ENCODE measurements at places on chromosomes 5 and 9. TPM values are rescaled to one million over a fixed set of nuclear protein-coding genes. Genes with fewer than 3 reads are reported as not detected.

DNA sequence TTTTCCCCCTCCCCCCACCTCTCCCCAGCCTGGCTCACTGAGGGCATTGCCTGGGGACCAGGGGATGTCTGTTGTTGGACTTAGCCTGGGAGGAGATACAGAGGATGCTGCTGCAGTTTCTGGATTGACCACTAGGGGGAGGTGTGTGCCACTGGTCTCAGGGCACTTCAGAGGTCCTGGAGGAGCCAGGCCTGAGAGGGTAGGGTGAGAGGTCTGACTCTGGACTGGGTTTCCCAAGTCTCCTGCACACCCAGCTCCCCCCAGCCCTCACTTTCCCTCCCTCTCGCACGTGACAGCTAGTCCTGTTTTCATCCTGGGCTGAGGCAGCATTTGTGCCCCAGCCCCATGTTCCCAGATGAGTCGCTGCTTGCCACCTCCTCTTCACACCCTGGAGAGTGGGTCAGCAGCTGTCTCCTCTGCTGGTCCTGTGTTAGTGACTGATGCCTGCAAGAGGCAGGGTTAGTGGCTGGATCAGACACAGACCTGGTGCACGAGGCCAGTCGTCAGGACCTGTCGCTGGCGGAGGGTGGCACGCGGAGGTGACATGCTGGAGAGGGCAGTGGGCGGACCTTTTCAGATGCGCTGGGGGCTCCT lies 4.4 kb downstream of the IL3 start:
- peak; percentile 91 for DNase-seq

DNA sequence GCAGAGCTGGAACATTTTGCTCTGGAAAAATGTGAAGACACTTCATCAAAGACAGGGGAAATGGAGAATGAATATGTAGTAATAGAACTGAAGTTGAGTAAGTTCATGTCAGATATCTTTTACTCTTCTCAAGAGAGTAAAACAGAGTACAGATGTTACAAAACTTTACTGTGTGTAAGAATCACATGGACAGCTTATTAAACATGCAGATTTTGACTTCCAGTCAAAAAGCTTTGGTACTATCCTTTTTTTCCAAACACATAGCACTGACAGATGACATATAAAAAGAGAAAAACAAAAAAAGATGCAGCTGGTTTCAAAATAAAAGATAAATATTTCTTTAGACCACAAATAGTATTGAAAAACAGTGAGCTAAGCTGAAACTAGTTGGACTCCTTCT lies 115.4 kb downstream of the FBN2 start:
- no peak for DNase-seq

GRCh38 chr5:149719666-149720065 lies 10.4 kb upstream of the PPARGC1B start:
- no peak for DNase-seq

- DNase-seq = peak; percentile 65
Observed at GRCh38 chr9:99433555-99433954, 211.5 kb downstream of the SEC61B start.

GRCh38 chr5:125525356-125525755 lies 778.9 kb upstream of the ZNF608 start:
- no peak for DNase-seq

The NUDT12 gene
- total RNA-seq = 4.7 TPM

All from activated naive CD4-positive, alpha-beta T cell treated with anti-CD3 and anti-CD28 coated beads for 36 hours (primary cell).